ENCODE measurements at places on chromosomes 5 and 9.
A peak's percentile ranks its signal among the peaks of the same experiment; 100 is the strongest.

DNA sequence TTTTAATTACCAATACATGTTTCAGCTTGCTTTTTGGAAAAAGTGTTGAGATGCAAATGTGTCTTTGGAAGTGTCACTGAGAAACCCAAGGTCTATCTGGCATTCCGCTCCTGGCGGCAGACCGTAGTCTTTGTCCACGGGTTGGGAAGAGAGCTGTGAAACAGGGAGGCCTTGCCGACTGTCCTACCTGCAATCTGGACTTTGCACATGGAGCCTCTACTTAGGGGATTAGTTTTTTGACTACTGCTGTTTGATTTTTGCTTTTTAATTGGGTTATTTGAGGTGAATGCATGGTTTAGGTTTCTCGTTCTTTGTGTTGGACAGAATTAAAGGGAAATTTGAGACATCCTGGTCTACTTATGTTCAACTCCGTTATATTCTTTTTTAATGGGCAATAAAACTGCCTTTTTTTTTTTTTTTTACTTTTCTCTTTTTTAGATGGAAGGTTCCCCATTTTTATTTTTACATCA lies 25.7 kb downstream of the TRIO start:
- DNase-seq, result no peak

GRCh38 chr5:170408877-170409660 lies 19.9 kb upstream of the KCNMB1 start:
- no peak for DNase-seq

DNA sequence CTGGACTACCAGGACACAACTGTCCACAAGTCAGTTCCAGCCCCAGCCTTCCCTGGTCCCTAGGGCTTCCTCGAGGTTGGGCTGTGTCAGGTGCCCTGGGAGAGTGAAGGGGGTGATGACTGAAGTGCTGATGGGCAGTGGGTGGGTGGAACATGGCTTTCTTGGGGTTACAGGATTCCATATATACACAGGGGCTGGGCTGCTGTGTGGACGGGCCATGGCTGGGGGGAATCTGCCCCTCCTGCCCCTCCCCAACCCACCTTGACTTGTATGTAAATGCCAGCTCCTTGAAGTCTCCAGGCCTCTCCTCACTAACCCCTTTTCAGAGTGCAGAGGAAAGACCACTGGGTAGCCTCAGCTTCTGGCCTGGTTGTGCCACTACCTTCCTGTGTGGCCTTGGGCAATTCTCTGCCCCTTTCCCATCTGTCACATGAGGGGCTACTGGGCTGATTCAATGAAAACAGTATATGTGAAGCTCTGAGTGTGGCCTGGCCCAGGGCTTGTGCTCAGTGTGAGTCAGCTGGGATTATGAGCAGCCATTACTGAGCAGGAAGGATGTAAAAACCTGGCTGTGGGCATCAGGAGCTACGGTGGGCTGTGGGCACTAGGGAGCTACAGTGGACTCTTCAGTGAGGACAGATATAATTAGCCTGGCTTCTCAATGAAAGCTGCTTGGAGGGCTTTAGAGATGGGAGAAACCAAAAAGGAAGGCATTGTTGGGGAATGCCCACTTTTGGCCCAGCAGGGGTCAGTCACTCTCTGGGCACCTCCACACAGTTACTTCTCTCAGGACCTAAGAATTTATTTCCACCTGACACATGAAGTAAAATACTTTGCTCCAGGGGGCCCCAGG lies 23.3 kb downstream of the PITX1 start:
- no peak for DNase-seq

DNA sequence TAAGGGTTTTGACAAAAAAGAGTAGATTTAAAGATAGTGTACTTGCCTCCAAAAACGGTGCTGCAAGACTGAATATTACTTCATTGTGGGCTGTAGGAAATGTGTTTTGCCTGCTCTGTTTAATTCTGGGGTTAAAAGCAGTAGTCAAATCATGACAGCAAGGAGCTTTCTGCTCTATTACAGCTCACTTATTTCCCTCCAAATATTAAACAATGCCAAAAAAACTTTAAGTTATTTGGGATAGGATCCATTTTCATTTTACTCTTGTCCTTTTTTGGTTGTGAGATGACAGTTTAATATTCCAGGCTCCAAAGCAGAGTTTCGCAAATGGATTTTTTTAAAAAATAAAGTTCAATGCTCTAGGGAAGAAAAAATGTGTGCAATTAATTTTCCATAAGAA lies 340.4 kb upstream of the RGMB start:
- DNase-seq, result no peak

- peak; percentile 8 for DNase-seq
Observed at GRCh38 chr9:104780796-104781395, 17.0 kb downstream of the NIPSNAP3B start.

DNA sequence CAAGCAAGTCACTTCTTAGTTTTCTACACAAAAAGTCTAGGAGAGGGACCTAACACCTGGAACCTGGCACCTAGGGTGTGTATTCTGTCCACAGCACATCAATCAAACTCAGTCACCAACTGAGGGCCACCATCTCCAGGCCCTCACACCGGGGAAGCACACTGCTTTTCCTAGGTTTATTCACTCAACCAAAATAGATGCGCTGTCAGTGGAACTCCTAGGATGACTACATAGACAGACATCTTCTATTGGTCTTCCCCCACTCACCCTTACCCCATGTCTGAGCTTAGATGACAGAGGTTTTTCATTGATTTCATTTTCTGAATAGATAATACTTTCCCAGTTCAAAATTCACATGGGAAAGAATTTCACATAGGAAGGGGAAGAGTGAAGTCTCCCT lies 59.2 kb downstream of the RNF130 start:
- DNase-seq, result no peak

- no peak for DNase-seq
Observed at GRCh38 chr5:158013303-158013702, 154.4 kb upstream of the CLINT1 start.

DNA sequence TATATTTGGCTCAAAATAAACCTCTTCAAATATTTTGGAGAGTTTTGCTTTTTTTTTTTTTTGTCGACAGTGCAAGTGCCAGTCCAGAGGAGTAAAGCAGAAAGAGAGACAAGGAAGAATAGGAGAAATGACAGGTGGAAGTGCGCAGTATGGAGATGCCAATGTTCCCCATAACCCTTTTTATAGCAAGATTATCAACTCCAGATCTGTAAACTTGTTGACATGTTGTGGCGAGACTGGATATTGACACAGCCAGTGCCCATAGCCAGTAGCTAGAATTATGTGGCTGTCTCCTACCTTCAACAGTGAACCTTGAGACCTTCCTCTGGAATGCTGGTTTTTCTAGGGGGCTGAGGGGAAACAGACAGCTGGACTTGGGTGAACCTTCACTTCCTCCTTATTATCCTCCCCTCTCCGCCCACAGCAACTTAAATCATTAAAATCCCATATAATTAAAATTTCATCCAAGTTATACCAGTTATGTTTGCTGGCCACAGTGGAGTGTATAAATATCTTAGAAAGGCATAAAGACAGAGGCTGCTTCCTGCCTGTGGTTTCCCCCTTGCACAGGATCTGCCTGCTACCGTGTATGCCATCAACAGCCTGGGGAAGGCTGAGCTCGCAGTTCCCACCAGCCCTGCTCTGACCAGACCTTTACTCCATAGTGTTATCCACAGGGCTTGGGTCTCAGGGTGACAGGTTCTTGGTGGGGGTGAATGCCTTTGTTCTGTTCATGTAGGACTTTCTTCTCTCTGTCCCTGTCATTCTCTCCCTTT lies 112.3 kb upstream of the ANKH start:
- no peak for DNase-seq

DNA sequence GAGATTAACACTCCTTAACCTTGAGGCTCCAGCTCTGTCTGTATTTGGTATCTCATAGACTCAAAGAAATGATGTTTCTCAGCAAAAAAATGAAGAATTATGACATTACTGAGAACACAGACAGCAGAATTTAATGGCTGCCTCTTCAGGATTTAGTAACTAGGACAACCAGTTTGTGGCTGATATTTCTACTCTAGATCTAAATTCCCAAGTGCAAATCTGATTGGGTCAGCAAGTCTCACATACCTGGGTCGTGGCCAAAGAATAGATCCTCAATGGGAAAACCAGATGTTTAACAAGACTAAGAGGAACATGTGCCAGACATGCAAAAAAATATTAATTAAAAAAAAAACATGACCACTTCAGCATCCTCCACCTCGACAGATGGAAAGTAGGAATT lies 608.9 kb downstream of the DTWD2 start:
- DNase-seq, result no peak

GRCh38 chr5:164475339-164475977 lies 970.0 kb downstream of the MAT2B start:
- DNase-seq, result no peak

DNA sequence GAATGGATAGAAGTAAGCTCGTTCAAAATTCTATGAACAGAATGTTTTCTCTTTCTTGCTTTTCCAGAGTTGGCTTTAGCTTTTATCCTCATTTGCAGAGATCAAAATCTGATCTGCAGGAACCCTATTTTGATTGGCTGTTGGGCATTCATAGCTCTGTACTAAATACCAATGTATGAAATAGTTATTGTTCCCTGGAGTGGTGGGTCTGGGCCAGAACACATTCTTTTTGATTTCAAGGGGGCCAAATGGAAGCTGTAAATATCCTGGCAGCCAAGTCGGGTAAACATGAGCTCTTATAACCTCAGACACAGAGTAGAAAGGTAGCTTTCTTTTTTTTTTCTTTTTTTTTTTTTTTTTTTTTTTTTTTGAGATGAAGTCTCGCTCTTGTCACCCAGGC lies 241.5 kb downstream of the PDZD2 start:
- DNase-seq, result no peak

DNA sequence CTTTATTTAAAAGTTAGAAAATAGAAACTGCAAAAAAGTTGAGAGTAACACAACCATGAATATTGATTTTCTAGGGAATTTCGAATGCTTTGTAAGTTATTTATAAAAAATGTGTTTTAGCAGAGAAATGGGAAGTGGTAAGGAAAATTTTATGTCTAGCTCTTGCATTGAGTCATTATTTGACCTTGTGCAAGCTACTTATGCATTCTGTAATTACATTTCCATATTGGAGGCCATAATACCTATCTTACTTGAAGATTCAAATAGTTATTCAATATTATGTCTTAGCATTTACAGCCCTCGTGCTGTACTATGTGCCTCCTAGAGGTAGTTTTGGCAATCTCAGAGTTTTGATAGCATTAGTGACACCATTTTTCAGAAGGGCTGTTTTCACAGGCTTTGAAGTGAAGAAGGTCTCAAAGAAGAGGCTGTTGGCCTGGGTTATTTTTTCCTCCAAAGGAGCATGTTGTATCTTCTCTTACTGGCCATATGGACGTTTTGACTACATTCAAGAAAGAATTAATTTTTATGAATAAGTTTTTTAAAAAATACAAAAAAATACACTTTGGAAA lies 7.4 kb upstream of the DAP start:
- DNase-seq, result no peak

- DNase-seq, result peak; percentile 31
Observed at GRCh38 chr9:22008717-22009505, at the start of gene CDKN2B. TSS of gene CDKN2B (minus strand) at chr9:22009305. CDS start at chr9:22008953, 352 bp downstream.

- DNase-seq, result no peak
Observed at GRCh38 chr9:115629879-115630840, 512.2 kb upstream of the TNC start.

DNA sequence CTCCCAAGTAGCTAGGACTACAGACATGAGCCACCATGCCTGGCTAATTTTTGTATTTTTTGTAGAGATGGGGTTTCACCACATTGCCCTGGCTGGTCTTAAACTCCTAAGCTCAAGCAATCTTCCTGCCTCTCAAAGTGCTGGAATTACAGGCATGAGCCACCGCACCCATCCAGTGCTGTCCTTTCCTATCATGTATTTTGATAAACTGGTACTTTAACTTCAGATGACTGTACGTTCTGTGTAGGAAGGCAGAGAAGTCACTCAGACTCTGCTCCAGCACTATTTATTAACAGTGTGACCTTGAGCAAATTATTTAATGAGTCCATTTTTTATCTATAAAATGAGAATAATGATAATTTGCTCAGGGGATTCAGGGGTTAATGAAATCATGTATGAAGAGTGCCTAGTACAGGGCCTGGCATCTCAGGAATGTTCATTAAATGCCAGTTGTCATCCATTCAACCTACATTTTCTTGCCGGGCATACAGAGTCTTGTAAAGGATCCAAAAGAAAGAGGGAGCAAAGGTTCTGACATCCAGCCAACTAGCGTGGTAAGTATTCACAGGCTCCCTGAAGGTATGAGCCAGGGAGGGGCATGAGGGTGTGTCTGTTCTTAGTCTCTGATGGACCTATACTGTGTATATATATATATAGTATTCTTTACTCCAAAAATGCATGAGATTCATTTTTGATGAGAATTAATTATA lies 201.9 kb downstream of the PBX3 start:
- DNase-seq, result no peak

- no peak for DNase-seq
Observed at GRCh38 chr5:137375741-137376526, 123.2 kb downstream of the SPOCK1 start.

DNA sequence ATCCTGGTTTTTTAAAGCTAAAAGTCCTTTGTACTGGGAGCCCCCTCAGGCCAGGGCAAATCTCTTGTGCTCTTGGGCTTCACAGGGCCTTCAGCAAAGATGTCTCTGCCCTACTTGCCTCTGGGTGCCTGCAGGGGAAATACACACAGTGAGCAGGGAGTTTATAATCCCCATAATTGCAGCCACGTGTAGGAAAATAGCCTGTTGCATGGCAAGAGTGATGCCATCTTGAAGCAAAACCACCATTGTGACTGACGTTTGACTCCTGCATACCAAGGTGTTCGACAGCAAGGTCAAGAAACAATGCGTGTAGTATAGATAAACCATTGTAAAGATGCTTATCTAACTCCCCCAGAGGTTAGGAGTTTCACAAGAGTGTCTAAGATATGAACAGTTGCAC lies 11.4 kb upstream of the IL3 start:
- DNase-seq, result no peak

DNA sequence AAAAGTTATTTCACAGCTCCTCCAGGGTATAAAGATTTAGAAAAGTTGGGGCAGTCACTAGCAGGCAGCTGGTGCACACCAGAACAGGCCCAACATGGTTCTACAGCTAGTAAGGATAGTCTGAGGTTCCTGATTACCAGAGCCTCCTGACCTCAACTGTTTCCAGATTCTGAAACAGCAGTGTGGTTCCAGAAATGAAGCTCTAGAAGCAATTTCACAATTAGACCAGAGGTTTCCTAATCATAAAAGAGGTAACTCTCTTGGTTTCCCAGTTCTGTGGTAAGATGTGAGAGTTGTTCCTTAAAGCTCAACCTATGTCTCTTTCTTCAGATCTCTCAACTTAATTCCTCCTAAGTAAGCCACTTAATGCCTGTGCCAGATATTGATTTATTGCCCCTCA lies 11.9 kb downstream of the AGTPBP1 start:
- no peak for DNase-seq

DNA sequence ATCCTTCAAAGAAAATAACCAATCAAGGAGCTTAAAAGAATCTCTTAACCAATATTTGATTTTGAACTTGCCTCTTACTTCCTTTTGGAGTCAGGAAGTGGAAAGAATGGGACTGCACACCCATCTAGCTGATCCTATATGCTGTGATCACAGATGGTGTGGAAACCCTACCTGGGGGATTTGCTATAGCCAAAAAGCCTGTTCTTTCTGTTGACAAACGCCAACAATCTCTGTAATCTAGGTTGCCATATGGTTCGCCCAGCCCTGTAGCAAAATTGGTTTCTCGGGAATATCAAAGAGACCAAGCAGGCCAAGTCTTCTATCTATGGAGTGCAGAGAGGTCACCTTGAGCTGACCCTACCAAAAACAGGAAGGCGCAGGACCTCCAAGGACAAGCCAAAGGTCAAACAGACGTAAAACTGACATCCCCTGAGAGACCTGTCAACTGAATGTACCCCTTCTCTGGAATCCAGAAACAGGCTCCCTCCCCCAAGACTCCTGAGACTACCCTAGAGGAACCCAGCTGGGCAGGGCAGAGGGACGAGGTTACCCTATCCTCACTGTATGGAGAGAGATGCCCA lies 19.4 kb downstream of the NRG2 start:
- no peak for DNase-seq

All from SHP77 treated with DMSO at 0.1 percent for 48 hours (cell line).